ENCODE measurements at places on chromosomes 3 and 15.

DNA sequence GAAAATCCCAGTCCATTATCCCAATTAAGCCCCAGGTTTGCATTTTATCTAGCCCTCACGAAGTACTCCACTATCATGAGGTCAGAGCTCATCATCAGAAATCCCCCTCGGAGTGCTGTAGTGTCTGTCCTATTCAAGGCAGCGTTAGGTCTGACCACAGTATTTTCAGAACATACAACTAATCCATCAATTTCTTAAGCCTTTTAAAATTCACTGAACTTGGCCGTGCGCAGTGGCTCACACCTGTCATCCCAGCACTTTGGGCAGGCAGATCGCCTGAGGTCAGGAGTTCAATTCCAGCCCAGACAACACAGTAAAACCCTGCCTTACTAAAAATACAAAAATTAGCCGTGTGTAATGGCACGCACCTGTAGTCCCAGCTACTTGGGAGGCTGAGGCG is 11.9 kb downstream of the VGLL4 start:
- DNase-seq = no peak

DNA sequence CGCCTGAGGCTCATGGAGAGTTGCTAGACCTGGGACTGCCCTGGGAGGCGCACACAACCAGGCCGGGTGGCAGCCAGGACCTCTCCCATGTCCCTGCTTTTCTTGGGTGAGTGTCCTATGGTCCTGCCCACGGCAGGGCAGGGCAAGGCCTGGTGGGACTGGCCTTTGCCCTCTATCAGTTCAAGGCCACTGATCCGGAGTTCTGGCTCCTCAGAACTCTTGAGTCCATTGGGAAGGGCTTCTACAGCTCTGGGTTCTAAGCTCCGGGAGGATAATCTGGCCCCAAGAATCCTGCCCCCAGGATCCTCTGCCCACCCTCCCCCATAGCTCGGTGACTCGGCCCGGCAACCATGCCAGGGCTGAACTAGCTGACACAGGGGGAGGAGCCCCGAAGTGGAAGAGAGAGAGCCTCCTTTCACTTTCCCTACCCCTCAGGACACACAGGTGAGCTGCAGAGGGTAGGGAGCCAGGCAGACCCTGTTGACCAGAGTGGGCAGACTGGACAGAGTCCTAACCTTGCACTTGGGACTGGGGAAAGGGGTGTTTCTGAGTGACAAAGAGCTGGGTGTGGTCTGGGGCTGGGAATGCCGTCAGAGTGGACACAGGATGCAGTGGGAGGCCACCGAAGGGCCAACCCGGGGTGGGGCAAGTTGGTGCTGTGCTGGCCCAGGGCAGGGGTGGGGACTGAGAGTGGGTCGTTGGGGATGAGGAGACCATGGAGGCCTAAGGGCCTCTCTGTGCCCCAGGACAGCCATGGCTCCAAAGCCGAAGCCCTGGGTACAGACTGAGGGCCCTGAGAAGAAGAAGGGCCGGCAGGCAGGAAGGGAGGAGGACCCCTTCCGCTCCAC is 664 bp downstream of the PARP3 start:
- DNase-seq = peak; percentile 24

GRCh38 chr3:193842029-193842798 is 249.2 kb downstream of the OPA1 start:
- DNase-seq = no peak

GRCh38 chr3:126434931-126435411 is 40.3 kb downstream of the CFAP100 start:
- DNase-seq = no peak

DNA sequence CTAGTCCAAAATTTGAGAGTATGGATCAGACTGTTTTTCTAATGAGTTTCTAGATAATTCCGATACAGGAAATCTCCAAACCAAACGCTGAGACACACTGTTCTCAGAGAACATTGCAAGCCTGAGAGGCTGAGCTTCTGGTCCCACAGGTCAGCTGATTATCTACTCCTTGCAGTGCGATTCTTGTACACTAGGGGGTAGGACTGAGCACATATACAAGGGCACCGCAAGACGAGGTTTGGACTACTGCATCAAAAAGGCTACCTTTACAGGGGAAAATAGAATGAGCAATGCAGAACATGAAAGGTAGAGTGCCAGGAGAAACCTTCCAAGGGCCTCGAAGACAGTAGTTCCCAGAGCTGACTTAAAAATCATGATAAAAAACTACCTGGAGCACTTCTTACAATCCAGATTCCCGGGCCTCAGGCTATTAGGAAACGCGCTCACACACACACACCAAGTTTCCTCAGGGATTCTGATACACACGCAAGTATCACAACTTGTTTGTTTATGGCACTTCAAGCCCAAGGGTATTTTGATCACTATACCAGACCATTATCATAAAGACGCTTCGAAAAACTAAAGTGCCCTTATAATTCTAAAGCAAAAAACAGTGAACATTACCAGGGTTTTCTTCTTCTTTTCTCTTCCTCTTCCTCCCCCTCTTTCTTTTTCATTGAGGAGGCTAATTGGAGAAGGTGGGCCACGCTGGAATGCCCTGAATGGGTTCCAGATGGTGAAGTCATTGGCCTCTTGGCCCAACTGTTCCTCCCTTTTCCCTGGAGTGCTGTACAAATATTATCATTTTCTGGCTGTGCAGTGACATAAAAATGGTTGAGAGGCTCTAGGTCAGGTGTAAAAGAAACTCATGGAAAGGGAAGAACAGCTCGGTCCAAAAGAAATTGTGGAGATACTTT is 61.8 kb downstream of the SLC12A8 start:
- no peak for DNase-seq

- peak; percentile 52 for DNase-seq
Observed at GRCh38 chr3:170233530-170233929, 11.3 kb downstream of the PRKCI start.

GRCh38 chr3:157134620-157135191 is 25.2 kb downstream of the CCNL1 start:
- peak; percentile 60 for DNase-seq

DNA sequence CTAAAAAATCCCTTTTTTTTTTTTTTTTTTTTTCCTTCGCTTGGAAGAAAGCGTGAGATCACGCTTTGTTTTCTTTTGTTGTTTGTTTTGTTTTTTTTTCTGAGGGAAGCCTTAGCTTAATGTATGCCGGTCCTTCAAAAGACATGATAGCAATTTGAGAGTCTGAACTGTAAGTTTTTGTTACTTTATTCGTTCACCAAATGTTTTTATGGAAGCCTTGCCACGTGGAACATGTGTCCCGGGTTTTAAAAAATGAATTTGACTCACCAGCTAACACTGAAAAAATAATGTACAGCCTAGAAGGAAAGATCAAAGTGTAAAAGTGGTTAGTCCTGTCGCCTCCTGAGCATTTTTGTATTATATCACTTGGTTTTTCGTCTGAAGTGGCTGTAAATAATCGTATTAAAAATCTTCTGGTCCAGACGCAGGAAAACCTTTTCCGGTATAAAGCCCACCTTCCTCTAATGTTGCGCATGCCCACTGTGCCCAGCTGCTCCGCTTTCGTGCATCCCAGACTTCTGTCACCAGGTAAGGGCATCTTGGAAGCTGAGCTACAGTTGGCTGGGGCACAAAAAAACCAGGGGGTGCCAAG is 795 bp upstream of the MYNN start:
- peak; percentile 88 for DNase-seq

- no peak for DNase-seq
Observed at GRCh38 chr3:150110097-150110496, 139.4 kb upstream of the PFN2 start.

DNA sequence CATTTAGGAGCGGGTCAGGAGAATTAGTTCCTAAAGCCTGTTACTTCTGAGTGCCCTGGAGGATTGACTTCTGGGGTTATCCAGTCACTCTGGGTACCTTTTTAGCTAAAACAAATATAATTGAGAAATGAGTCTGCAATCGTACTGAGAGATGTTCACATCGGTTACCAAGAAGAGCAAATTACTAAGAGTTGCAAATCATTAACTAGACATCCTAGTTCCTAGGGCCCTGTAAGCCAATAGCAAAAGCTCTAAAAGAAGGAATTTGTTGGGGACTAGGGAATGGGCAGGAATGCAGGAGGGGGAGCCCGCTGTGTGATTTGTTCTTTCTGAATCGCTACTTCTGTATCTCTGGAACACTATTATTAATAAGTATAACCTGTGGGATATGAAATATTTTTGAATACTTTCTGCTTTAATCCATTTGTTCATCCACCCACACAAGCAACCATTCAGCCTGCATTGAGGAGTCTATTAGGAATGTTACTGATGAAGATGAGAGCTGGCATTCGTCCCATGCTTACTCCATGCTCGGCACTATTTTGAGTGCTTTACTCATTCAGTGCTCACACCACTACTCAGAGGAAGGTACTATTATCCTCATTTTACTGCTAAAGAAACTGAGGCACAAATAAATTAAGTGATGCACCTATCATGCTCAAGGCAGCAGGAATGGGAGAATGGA is 31.5 kb upstream of the KY start:
- DNase-seq = no peak

DNA sequence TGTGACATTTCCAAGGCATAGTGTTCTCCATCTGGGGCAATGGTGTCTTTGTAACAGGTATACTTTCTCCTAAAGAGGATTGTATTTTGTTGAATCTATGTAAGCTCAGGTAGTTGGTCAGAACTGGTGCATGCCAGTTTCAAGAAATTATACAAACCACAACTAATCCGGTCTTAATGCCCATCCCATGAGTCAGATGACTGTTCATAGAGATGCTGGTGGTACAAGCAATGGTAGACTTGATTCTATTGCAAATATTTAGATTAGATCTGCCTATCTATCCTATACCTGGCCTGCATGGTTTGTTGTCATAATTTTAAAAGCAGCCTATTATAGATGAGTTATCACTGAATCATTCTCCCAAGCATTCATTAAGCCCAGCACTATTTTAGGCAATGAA is 43.5 kb downstream of the ATP13A5 start:
- no peak for DNase-seq

DNA sequence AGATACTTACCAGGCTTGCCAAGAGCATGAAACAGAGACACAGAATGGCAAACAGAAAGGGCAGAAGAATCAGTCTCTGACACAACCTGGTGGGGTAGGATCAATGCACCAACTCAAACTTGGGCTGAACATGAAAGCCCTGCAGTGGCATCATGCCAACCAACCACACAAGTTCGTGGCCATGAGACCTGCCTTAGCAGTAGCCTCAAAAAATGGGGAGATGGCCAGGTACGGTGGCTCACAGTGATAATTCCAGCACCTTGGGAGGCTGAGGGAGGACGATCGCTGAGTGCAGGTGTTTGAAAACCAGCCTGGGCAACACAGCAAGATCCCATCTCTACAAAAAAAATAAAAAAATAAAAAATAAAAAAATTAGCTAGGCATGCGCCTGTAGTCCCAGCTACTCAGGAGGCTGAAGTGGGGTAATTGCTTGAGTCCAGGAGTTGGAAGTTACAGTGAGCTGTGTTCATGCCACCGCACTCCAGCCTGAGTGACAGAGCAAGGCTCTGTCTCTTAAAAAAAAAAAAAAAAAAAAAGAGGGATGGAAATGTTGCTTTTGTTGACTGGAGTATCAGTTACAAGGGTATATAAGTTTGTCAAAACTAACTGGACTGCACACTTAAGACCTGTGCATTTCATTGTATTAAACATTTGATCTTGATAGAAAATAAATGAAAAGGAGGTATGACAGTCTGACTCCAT is 93.4 kb downstream of the XXYLT1 start:
- no peak for DNase-seq

DNA sequence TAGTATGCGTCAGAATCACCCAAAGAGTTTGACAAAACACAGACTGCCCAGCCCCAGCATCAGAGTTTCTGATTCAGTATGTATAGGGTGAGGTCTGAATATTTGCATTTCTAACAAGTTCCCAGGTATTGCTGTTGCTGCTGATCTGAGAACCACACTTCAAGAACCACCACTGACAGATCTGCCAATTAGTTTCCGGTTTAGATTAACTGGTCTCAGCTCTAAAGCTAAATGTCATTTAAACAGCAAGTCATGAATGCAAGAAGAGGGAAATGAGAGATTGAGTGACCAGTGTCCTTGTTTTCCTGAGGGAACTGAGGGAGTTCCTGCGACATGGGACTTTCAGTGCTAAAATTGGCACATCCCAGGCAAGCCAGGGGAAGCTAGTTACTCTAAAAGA is 305.0 kb downstream of the ZNF385D start:
- no peak for DNase-seq

DNA sequence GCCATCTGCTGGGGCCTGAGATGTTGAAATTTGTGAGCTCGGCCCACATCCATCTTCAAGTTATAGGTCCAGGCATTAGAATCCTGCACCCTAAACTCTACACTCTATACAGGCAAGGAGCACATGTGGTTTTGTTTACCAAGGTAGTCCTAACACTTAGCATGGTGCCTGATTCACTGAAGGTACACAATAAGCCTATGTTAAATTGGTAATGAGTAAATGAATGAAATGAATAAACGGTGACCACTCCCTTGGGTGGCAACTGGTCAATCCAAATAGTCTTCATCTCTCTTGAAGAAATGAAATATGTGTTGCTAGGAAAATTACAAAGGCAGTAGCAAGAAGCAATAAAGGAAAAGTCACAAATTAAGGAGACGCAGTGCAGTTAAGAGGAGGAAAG is 359.3 kb upstream of the UBE2E2 start:
- DNase-seq = no peak

GRCh38 chr3:89061259-89061658 is 46.2 kb upstream of the EPHA3 start:
- no peak for DNase-seq

- DNase-seq = no peak
Observed at GRCh38 chr3:177098551-177098950, 98.7 kb downstream of the TBL1XR1 start.

- DNase-seq = no peak
Observed at GRCh38 chr3:65597952-65598413, 440.7 kb downstream of the MAGI1 start.

GRCh38 chr15:36557364-36557763 is 22.1 kb upstream of the CDIN1 start:
- DNase-seq = no peak

DNA sequence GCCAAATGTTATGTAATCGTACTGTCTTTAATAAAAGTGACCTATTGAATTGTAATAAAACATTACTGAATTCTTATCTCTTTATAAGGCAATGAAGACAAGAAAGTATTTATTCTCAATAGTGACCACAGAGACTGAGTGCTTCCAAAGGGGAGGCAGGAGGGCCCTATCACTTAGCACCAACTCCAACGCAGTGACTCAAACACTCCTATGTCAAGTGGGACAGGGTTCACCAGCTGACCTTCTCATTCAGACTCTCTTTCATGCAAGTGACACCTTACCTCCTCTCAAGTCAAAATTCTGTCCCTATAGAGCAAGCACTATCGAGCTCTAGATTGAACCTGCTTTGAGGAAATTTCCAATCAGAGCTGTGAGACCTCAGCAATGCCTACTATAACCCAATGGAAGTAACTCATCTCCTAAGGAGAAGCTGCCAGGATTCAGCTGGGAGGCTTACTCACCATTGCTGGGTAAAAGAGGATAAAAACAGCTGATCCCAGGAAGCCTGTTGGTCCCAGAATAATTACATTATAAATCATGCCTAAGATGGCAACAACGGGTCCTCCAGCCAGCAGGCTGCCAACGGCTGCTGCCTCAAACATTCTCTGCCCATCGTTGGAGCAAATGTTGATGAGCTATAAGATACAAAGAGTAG is 35.6 kb downstream of the ABCC5 start:
- no peak for DNase-seq

GRCh38 chr15:93485438-93486327 is 396.7 kb upstream of the RGMA start:
- no peak for DNase-seq

- no peak for DNase-seq
Observed at GRCh38 chr3:113606539-113607218, 74.3 kb downstream of the SIDT1 start.

- peak; percentile 56 for DNase-seq
Observed at GRCh38 chr3:155243512-155243921, 50.0 kb downstream of the STRIT1 start.

- no peak for DNase-seq
Observed at GRCh38 chr3:132034097-132034485, 723 bp downstream of the CPNE4 start.

GRCh38 chr3:48588230-48588629 is 6.9 kb downstream of the COL7A1 start:
- no peak for DNase-seq

Measured in astrocyte of the spinal cord (primary cell).